Right cardiac atrium (tissue), 5 donors: ENCODE measurements at places on chromosomes 11 and 22.
A peak's percentile ranks its signal among the peaks of the same experiment; 100 is the strongest.

- DNase-seq = no peak
These were observed 5.1 kb upstream of the ENDOD1 start for GRCh38 chr11:95084509-95084908.

DNA sequence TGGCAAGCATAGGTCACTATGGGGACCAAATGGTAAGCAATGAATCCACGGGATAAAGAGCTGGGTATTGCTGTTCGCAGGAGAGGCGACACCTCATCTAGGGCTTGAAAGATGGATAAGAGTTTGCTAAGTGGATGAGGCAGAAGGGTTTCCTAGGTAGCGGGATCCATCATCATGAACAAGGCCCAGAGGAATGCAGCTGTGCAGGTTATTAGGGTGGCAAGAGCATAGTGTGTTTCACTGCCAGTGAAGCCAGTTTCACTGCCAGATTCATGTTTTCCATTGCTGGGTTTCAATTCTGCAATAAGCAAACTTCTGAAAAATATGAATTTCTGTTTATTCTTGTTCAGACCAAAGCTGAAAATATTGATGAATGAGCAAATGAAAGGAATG is 27.2 kb downstream of the WEE1 start:
- DNase-seq = no peak

DNA sequence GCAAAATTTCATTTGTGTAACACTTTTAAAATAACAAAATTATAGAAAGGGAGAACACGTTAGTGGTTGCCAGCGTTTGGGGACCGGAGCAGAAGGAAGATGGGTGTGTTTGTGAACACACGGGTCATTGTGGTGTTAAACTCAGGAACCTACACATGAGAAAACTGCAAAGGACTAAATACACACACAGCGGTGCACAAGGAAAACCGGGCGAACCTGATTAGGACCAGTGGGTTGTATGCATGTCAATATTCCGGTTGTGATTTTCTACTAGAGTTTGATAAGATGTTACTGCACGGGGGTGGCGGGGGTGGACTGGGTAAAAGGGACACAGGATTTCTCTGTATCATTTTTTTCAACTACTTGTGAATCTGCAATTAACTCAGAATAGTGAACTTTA is 351.2 kb downstream of the OPCML start:
- no peak for DNase-seq

- DNase-seq = no peak
These were observed 1126.2 kb downstream of the BRD1 start for GRCh38 chr22:48701296-48702030.

DNA sequence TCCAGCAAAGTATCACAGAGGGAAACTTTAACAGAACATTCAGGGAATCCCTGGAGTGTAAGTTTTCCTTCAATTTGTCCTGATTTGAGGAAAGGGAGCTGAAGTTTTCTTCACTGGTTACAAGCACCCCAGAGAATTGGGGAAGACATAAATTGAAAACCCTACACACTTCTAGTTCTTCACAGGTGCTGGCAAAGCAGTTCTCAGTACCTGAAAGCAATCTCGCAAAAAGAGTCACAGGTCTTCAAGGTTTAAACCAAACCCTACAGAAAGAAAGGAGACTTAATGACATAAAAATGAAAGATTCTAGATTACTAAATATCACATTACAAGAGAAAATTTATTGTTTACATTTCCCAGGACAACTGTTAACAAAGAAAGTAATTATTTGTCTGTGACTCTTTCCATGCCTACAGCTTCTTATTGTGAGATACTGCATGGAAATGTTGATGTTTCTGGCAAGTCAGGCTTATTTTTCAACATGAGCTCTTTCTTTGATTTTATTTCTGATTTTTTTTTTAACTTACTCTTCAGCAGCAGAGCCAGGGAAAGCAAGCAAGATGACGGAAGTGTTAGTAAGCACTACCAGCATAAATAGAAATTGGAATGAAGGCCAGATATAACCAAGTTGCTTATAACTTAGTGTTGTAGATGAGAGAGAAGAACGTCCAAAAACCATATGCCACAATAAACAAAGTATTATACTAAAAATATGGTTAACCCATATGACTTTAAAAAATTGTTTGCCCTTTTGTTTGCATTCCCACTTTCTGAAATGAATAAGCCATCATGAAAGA is 44.1 kb downstream of the FANCF start:
- DNase-seq = no peak

DNA sequence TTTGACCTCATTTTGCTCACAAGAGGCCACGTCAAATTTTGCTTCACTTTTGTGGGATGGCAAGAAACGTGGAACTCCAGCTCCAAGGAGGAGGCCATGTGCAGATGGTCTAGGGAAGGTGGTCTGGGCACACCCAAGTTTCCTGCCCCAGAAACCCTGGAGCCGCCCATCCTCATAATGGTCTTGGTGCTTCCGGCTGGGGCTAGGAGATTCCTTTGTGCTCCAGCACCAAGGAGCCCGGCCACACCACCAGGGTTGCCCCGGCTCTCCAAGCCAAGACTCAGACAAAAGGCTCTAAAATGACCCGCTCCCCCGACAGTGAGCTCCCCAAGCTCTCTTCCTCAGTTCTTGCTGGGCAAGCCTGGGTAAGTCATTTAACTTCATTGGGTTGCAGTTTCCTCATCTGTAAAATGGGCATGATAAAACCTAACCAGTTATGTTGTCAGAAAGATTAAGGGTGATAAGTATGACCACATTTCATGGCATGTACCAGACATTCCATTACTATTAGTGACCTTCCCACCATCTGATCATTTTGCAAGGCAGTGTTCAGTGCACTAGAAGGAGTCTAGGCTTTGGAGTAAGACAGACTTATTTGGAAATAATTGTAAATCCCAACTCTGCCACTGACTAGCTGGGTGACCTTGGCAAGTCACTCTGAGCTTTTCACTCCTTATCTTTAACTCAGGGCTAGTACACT is 23.3 kb downstream of the DKK3 start:
- DNase-seq = no peak

GRCh38 chr11:17233101-17233500 is 25.3 kb upstream of the PIK3C2A start:
- no peak for DNase-seq

- DNase-seq = no peak
These were observed 50.8 kb downstream of the PISD start for GRCh38 chr22:31611061-31611760.

DNA sequence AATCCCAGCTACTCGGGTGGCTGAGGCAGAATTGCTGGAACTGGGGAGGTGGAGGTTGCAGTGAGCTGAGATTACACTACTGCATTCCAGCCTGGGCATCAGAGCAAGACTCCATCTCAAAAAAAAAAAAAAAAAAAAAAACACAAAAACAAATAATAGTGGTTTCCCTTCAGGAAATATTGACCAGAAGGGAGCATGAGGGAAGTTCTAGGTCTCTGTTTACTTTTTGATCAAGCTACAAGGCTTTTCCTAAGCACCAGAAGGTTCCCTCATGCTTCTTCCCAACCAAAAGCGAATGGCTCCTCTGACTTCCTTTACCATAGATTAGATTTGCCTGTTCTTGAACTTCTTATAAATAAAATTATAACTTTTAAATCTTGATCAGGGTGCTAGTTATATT is 18.3 kb downstream of the MYO18B start:
- no peak for DNase-seq

DNA sequence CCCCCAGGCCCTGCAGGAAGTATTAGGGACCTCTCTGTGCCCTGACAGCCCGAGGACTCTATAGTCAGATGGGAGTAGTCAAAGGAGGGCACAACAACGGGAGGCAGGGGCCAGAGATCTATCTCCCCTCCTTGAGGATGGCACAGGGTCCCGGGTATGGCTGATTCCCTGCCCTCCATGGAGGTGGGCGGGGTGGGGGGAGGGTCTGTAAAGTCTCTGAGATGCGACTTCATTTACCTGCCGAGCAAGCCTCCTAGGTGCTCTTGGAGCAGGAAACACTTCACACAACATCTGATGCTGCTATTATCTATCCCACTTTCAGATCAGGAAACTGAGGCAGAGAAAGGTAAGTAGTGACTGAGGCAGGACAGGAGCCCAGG is 769 bp upstream of the CDC42EP1 start:
- no peak for DNase-seq

DNA sequence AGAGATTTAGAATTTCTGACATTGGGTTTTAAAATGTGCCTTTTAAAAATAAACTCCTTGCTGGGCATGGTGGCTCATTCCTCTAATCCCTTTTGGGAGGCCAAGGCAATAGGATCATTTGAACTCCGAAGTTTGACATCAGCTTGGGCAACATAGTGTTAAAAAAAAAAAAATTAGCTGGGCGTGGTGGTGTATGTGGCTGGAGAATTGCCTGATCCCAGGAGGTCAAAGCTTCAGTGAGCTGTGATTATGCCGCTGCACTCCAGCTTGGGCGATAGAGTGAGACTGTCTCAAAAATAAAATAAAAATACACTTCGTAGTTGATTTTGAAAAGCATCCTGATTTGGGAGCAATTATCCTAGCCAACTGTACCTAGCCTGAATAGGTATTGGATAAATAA is 3.4 kb upstream of the APLP2 start:
- no peak for DNase-seq

DNA sequence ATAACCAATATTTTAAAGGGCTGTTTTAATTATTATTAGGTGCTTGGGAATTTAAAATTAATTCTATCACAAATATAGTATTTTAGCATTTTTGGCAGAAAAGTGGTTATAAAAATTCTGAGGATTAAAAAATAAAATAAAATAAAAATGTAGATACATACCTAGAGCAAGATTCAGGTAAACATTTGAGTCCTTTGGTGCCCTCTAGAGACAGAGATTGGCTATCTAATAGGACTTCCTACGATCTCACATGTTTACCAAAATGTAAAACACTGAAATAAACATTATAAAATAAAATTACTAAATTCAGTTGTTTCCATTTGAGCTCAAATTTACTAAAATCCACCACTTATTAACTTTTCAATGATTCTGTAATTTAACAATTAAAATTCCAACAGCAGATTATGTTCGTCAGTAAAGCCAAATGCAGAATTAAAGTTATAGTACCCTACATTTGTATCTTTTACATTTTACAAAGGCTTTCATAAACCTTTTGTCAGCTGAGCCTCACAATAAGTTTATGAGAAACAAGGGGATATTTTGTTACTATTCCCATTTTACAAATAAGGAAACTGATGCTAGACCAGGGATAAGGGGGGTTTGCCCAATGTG is 27.7 kb downstream of the SLC36A4 start:
- DNase-seq = no peak

- DNase-seq = no peak
These were observed 38.0 kb downstream of the CDKN1C start for GRCh38 chr11:2847561-2847960.

DNA sequence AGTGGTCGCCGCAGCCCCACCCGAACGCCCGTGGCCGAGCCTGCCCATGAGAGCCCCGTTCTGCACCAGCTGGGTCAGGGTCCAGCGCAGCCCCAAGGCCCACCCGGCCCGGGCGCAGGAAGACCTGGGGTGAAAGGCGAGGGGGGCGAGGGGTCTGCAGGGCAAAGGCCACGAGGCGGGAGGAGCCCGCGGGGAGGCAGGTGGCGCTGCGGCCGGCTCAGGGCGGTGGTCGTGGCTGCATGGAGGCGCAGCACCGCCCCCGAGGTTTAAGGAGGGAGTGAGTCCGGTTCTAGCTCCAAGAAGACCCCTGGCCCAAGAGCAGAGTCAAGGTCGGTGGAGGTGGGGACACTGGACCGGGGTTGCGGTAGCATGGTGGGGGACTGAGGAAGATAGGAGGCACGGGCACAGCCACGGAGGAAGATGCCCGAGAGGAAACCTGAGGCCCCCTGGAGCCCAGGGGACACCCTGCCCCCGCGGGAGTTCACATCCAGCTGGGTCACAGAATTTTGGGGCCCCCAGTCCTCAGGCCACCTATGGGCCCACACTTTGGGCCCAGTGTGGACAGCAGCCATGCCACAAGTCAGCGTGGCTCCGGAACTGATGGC is 514 bp upstream of the HDAC10 start:
- no peak for DNase-seq

- DNase-seq = peak; percentile 52
These were observed 11.4 kb downstream of the ETS1 start for GRCh38 chr11:128575961-128576350.

DNA sequence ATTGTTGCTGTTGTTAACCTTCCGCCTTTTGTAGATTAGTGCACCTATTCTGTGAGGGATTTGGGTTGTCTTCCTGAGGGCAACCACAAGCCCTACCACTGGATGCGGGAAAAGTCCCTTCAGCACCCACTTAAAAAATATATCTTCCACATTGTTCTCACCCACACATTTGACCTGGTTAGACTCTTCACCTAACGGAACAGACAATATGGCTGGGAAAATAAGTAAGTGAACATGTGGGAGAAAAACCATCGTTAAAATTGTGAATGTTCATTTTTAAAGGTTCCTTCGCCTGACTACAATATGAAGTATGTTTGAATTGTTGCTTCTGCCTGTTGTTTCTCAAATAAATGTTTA is 72.0 kb upstream of the MPEG1 start:
- DNase-seq = no peak
